ENCODE measurements at places on chromosomes 12 and 14. TPM values are rescaled to one million over a fixed set of nuclear protein-coding genes. Genes with fewer than 3 reads are reported as not detected.

The MANSC1 gene
- total RNA-seq = 34.4 TPM

DNA sequence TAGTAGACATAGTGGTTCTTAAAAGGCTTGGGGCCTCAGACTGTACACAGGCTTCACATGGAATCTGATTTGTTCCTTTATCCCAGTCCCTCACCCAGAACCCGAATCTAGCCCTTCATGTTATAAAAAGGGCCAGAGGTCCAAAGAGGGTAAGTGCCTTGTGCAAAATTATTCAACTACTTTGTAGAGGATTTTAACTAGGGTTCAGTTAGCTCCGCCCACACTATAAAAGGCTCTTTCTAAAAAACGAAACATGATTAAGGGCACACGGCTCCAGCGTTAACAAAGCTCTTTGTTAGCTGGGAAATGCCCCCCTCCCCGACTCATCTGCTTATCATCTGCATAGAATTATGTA, 3.2 kb upstream of the SOCS2 start:
- H3K4me3 ChIP-seq = peak overlapping the region; percentile 71
- H3K27ac ChIP-seq = peak overlapping the region; percentile 98

DNA sequence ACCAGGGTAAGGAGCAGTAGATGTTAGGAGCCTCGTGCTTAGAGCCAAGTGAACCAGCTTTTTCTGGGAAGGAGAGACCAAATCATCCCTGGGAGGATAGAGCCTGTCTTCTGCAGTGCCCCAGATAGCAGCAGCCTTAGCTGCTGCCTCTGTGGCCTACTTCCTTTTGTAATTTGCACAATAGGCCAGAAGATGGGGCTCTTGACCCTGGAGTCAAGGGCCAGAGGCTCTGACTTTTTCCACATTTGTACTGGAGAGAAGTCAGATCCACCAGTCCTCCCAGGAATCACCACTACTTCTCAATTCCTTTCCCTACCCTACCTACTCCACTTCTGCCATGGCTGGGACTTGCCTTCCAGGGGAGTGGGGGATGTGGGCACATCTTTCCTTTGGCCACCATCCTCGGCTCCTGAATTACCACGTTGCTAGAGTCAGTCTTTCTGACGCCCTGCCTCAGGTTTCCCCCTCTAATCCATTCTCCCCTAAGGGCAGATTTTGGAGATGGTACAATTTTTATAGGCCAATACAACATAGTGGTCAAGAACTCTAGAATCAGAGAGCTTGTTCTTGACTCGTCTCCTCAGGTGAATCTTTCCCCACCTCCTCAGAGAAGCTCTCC, 3.3 kb upstream of the SLC4A8 start:
- H3K4me3 ChIP-seq = no peak overlapping the region
- H3K27ac ChIP-seq = no peak overlapping the region
- no peaks in the 10 kb centered on the region for H3K36me3 ChIP-seq
- H3K27me3 ChIP-seq = no peaks in the 10 kb centered on the region

DNA sequence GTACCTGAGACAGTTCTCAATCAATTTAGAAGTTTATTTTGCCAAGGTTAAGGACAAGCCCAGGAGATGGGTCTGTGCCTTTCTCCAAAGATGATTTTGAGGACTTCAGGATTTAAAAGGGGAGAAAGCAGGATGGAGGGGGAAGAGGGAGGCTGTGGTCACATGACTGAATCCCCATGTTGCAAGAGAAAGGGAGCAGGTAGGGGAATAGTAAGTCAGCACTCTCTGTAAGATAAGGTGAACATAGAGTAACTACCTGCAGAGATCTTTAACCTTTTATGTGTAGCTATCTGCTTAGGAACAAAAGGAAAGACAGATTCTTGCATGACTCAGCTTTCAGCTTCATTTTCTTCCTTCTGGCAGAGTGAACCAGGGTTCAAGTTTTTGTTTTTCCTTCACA, 25.9 kb downstream of the DGLUCY start:
- no peaks in the 10 kb centered on the region for H3K27me3 ChIP-seq
- no peak for DNase-seq
- no peak overlapping the region for H3K4me3 ChIP-seq
- no peaks in the 10 kb centered on the region for H3K36me3 ChIP-seq
- no peak overlapping the region for H3K27ac ChIP-seq

DNA sequence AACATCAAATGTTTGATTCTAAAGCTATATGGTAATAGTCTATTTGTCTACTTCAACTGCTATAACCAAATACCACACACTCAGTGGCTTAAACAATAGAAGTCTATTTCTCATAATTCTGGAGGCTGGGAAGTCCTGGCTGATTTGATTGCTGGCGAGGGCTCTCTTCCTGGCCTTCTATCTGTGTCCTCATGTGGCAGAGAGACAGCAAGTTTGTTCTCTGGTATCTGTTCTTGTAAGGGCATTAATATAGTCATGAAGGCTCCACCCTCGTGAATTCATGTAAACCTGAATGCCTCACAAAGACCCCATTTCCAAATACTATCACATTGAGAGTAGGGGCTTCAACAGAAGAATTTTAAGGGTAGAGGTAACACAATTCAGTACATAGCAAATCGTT, 34.1 kb downstream of the TRMT5 start:
- no peaks in the 10 kb centered on the region for H3K36me3 ChIP-seq
- no peak for DNase-seq
- H3K27me3 ChIP-seq = no peaks in the 10 kb centered on the region
- H3K27ac ChIP-seq = no peak overlapping the region
- no peak overlapping the region for H3K4me3 ChIP-seq
- H3K4me1 ChIP-seq = no peaks in the 10 kb centered on the region

- no peak overlapping the region for H3K4me3 ChIP-seq
- H3K36me3 ChIP-seq = no peaks in the 10 kb centered on the region
- no peak for DNase-seq
Observed at GRCh38 chr14:92481811-92482555, 31.6 kb upstream of the RIN3 start.

DNA sequence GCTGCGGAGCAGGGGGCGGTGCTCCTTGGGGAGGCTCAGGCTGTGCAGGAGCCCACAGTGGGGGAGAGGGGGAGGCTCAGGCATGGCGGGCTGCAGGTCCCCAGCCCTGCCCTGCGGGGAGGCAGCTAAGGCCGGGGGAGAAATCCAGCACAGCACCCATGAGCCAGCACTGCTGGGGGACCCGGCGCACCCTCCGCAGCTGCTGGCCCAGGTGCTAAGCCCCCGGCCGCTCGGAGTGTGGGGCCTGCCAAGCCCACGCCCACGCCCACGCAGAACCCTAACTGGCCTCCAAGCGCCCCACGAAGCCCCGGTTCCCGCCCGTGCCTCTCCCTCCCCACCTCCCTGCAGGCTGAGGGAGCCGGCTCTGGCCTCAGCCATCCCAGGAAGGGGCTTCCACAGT, 145.6 kb upstream of the SEL1L start:
- DNase-seq = no peak
- no peaks in the 10 kb centered on the region for H3K36me3 ChIP-seq
- H3K27ac ChIP-seq = no peak overlapping the region
- H3K4me1 ChIP-seq = no peaks in the 10 kb centered on the region
- H3K27me3 ChIP-seq = no peaks in the 10 kb centered on the region

GRCh38 chr14:45083617-45083975, 320 bp upstream of the PRPF39 start:
- peak overlapping the region; percentile 80 for H3K27ac ChIP-seq
- DNase-seq = no peak
- no peaks in the 10 kb centered on the region for H3K4me1 ChIP-seq

The PTHLH gene
- total RNA-seq = not detected

GRCh38 chr14:21263284-21264024, 5.8 kb downstream of the HNRNPC start:
- no peak overlapping the region for H3K27ac ChIP-seq
- H3K4me3 ChIP-seq = no peak overlapping the region
- no peaks in the 10 kb centered on the region for H3K27me3 ChIP-seq
- H3K36me3 ChIP-seq = no peaks in the 10 kb centered on the region

DNA sequence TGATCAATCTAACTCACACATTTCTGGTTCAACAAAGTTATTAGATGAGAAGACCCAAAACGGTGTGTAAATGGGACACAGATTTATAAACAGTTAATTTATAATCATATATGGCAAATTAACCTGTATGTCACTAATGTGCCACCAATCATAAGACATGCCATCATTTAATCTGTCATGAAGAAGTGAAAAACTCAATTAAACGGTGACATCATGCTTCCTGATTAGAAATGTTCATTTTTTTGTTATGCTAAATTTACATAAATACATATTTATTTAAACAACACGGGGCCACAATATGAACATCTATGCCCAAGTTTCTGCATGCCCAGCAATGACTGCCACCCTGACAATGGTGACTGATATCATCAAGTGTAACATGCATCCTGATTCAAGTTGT, 164.1 kb upstream of the EEA1 start:
- no peaks in the 10 kb centered on the region for H3K36me3 ChIP-seq
- H3K27ac ChIP-seq = no peak overlapping the region
- H3K4me1 ChIP-seq = no peaks in the 10 kb centered on the region
- H3K27me3 ChIP-seq = no peaks in the 10 kb centered on the region

The RPS6KA5 gene
- 3.8 TPM for total RNA-seq

DNA sequence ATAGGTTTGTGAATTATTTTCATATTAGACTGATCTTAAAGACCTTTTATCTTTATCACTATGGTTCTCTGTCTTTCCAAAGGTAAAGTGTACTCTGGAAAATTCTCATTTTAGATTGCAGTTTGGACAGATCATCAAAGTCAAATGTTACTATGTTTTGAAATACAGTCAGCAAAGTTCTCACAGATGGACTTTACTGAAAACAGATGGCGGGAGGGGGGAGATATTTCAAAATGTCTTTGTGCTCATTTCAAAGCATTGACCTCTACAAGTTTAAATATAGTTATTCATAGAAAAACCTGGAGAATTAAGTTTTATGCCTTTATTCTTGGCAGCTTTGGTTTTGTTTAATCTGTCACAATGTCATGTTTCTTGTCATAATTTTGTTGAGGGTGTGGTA, 51.8 kb upstream of the LRTM2 start:
- DNase-seq = no peak
- H3K4me3 ChIP-seq = no peak overlapping the region
- H3K36me3 ChIP-seq = no peaks in the 10 kb centered on the region

The RAD9B gene
- total RNA-seq = not detected

DNA sequence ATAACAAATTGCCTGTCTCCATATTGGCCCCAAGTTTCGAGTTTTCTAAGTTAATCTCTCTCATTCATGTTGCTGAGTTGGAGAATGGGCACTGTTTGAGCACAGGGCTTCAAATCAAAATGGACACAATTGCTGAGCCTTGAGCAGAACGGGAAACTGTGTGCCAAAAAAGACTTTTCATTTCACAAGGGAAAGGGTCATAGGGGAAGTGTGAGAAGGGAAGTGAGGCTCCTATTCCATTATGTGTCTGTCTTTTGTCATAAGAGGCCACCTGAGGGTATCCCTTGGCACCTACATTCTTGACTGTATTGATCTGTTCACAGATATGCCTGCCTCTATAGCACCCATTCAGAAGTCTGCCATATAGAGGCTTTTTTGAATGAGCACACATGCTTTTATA, 59.1 kb downstream of the TTLL5 start:
- H3K4me1 ChIP-seq = no peaks in the 10 kb centered on the region
- H3K36me3 ChIP-seq = no peaks in the 10 kb centered on the region
- H3K4me3 ChIP-seq = no peak overlapping the region

GRCh38 chr14:99879401-99880295, 86.4 kb downstream of the EML1 start:
- DNase-seq = peak; percentile 49
- no peaks in the 10 kb centered on the region for H3K27me3 ChIP-seq
- H3K27ac ChIP-seq = peak overlapping the region; percentile 75
- H3K36me3 ChIP-seq = no peaks in the 10 kb centered on the region

GRCh38 chr14:43981135-43981768, 525.8 kb downstream of the FSCB start:
- H3K27ac ChIP-seq = no peak overlapping the region
- H3K27me3 ChIP-seq = no peaks in the 10 kb centered on the region
- no peaks in the 10 kb centered on the region for H3K36me3 ChIP-seq
- no peak for DNase-seq
- H3K4me3 ChIP-seq = no peak overlapping the region
- H3K4me1 ChIP-seq = no peaks in the 10 kb centered on the region

GRCh38 chr14:24959791-24960331, 90.1 kb downstream of the STXBP6 start:
- DNase-seq = no peak
- no peaks in the 10 kb centered on the region for H3K27me3 ChIP-seq
- no peak overlapping the region for H3K4me3 ChIP-seq
- H3K4me1 ChIP-seq = no peaks in the 10 kb centered on the region
- no peaks in the 10 kb centered on the region for H3K36me3 ChIP-seq
- peak overlapping the region; percentile 68 for H3K27ac ChIP-seq

GRCh38 chr14:61347826-61348443, 26.6 kb downstream of the PRKCH start:
- no peaks in the 10 kb centered on the region for H3K27me3 ChIP-seq
- H3K4me1 ChIP-seq = no peaks in the 10 kb centered on the region
- no peak overlapping the region for H3K4me3 ChIP-seq
- H3K27ac ChIP-seq = peak overlapping the region; percentile 50
- no peaks in the 10 kb centered on the region for H3K36me3 ChIP-seq

GRCh38 chr12:70242695-70243509, at the start of gene CNOT2:
Gene CNOT2, plus strand, starts transcription at chr12:70243433. Its CDS starts 34,794 bp downstream, at chr12:70278227.
- H3K27ac ChIP-seq = peak within 1 kb of the TSS; percentile 97
- H3K4me1 ChIP-seq = peaks cover 7% of the 10 kb centered on the region
- DNase-seq = peak; percentile 89
- H3K4me3 ChIP-seq = peak within 1 kb of the TSS; percentile 79
- H3K36me3 ChIP-seq = no peaks in the 10 kb centered on the region

DNA sequence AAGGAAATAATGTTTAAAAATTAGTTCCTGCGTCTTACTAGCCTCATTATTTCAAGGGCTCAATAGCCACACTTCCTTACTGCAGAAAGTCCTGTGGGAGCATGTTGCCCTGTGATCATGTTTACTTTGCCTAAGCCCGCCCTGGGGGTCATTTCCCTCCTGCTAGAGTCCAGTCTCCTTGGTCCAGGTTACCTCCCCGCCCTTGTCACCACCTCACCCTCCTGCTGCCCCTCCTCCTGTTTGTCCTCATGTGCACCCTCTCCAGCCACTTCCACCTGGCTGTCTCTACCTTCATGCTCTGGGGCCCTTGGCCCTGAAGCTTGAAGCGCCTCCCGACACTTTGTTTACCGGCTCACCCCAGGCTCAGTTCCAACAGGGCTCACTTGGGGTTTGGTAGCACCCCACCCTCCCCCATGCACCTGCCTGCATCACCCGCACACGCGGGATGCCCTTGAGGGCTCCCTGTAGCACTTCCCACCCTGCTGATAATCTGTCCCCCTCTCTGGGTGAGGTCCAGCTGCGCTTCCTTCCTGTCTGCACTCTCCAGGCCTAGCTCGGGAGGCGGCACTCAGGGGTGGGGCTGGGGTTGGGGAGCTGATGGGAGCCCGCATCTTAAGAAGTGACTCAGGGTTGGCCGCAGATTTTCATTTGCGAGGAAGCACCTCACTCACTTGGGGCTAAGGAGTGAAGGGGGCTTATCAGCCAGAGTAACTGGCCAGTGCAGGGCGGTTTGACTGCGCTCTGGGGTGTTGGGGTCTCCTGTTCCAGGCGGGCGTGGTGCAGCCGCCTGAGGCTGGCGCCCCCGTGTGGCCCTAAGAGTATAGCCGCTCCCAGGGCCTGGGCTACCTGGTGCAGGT, 40.1 kb downstream of the SMIM41 start:
- DNase-seq = no peak
- H3K36me3 ChIP-seq = no peaks in the 10 kb centered on the region
- H3K27me3 ChIP-seq = no peaks in the 10 kb centered on the region
- no peaks in the 10 kb centered on the region for H3K4me1 ChIP-seq

- no peaks in the 10 kb centered on the region for H3K27me3 ChIP-seq
- peak overlapping the region; percentile 50 for H3K27ac ChIP-seq
- H3K4me1 ChIP-seq = no peaks in the 10 kb centered on the region
- no peaks in the 10 kb centered on the region for H3K36me3 ChIP-seq
Observed at GRCh38 chr12:80056845-80057244, 42.5 kb upstream of the OTOGL start.
